ENCODE measurements at places on chromosomes 12 and 14.
A peak's percentile ranks its signal among the peaks of the same experiment; 100 is the strongest.

DNA sequence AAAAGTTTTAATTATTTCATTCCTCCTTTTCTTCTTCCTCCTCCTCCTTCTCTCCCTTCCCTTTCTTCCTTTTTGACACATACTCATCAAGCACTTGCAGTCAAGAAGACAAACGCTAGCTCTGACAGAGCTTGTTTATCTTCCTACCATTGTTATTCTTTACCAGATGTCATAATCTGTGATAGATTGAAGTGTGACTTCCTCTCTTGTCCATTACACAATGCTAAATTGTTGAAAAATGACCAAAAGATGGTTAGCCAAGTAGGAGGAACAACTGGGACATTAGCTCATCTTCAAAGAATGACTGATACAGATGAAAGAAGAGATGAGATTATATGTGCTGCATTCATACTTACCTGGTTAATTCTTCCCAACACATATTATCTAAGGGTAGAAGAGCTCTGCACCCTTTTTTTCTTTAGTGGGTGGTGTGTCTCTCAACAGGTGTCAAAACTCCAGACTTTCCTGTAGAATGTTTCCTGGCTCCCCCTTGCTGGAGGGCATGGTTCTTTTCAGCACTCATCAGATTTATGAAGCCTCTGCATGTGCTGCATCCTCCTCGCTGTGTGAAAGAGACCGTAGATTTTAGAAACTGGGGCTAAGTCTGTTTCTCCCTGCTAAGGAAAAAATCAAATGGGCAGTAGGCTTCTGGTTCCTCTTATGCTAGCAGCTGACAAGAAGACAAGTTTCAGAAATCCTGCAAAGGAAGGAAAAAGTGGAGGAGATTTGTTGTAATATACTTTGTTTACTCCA, 147.1 kb downstream of the TMX1 start:
- DNase-seq = no peak

GRCh38 chr12:59717436-59717835, 121.6 kb downstream of the SLC16A7 start:
- DNase-seq = no peak

DNA sequence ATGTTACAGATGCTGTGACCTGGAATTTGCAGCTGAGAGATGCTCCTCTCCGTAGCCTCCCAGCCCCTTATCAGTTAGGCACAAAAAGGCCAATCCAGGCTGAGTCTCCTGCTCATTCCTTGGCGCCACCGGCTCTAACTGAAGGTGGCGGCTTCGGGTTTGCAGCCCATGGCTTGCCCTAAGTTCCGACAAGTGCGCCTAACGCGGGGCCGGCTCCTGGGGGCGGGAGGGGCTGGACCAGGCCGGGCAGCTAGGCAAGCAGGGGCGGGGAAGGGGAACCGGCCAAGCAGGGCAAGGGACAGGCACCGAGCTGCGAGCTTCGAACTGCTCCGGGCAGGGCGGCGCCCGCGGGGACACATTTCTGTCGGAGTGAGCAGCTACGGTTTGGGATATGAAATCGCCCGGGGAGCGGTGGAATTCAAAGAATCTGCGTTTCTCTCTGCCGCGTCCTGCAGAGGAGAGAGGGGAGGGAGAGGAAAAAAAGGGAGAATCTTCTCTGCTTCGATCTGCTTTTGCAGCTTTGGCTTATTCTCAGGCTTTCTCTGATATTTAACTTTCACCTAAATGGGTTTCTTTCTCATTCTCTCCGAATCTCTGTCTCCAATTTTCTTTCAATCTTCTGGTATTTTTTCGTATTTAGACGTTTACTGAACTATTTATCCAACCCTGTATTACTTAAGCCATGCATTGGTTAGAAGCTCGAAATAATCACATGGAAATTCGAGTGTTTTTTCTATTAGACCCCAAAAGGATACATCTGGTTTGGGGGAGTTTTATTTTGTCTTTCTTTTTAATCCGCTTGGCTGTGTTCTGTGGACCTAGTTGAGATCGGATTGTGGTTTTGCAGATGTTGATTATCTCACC, 1.6 kb upstream of the HOXC12 start:
- DNase-seq = no peak

GRCh38 chr12:117408161-117408791, 46.9 kb upstream of the NOS1 start:
- peak; percentile 68 for DNase-seq

GRCh38 chr12:13039328-13039956, 4.7 kb upstream of the FAM234B start:
- no peak for DNase-seq

DNA sequence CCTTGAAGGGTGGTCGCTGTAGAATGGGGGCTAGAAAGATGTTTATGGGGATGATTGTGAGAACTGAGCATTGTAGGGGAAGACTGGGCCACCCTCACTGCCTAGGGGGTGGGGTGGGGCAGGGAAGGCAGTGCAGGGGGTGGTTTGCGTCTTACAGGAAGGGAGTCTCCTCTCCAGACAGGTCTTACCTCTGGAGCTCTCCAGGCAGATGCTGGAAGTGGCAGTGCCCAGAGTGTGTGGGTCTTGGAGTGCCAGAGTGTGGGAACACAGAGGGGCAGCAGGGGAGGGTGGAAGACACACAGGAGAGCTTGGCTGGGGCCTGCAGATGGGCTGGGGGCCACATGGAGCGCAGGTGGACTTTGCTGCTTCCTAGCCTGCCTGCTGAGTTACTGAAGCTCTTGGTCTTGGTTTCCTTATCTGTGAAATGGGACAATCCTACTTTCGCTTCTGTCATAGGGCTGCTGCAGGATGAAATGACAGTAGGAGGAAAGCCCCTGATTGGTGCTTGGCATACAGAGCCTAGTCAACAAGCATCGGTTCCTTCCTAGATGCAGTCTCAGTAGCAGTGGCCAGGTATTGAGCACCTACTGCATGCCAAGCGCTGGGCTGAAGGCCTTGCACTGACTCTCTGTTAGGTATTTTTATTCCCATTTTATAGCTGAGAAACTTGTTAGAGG, 118.3 kb downstream of the SLC25A47 start:
- no peak for DNase-seq

- no peak for DNase-seq
Measured at GRCh38 chr14:104752423-104752734, 568 bp upstream of the SIVA1 start.

- DNase-seq = no peak
Measured at GRCh38 chr12:25376407-25376806, 125.7 kb upstream of the KRAS start.

GRCh38 chr12:131920157-131920508, 8.9 kb upstream of the PUS1 start:
- DNase-seq = no peak

- DNase-seq = no peak
Measured at GRCh38 chr12:62123721-62124203, 136.4 kb upstream of the USP15 start.

DNA sequence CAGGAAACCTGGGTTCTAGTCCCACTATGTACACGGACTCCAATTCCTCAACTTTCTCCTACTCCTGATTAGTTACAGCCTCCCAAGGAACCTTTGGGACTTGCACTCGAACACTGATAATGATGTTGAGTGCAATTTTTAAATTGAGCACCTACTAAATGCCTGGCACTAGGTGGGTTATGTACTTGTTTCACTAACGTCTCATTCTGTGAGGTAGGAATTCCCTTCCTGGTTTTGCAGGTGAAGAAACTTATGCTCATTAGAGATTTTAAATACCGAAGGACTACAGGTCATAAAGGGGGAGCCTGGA, 536 bp downstream of the PARPBP start:
- no peak for DNase-seq

- no peak for DNase-seq
Measured at GRCh38 chr12:96343347-96343954, 56.8 kb downstream of the CDK17 start.

GRCh38 chr12:62210422-62210821, 49.8 kb upstream of the USP15 start:
- DNase-seq = peak; percentile 2

- DNase-seq = no peak
Measured at GRCh38 chr14:99050309-99050708, 221.7 kb downstream of the BCL11B start.

- DNase-seq = no peak
Measured at GRCh38 chr12:29048787-29049186, 100.3 kb upstream of the FAR2 start.

DNA sequence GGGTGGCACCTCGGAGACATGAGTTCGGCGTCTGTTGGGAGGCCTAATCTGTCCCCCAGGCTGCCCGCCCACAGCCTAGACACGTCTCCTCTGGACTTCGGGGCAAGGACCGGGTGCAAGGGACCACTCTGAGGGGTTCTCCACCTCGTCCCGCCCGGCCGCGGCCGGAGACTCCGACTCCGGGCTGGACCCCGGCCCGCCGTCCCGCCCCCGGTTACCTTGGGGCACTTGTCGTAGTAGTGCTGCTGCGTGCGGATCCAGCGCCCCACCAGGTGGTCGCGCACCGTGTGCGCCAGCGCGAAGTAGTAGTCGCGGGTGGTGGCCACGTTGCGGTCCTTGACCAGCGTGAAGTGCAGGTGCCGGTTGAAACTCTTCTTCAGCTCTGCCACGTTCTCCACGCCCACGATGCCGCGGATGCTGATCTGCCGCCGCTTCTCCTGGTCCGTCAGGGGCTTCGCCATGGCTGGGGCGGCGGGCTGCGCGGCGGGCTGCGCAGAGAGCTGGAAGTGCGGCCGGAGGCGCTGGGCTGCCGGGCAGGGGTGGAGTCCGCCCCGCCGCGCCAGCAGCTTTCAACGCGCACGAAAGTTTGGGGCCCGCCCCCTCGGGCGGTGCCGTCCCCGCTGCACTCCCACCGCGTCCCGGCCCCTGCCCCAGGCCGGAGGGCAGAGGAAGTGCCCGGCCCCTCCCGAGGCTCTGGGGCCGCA, at the start of gene PYGL:
Gene PYGL (minus strand): TSS at position 541 of the 704 bp plus-strand sequence. CDS start 80 bp downstream, at position 461.
- no peak for DNase-seq
